ENCODE measurements at places on chromosomes 12 and 14.
A peak's percentile ranks its signal among the peaks of the same experiment; 100 is the strongest.

DNA sequence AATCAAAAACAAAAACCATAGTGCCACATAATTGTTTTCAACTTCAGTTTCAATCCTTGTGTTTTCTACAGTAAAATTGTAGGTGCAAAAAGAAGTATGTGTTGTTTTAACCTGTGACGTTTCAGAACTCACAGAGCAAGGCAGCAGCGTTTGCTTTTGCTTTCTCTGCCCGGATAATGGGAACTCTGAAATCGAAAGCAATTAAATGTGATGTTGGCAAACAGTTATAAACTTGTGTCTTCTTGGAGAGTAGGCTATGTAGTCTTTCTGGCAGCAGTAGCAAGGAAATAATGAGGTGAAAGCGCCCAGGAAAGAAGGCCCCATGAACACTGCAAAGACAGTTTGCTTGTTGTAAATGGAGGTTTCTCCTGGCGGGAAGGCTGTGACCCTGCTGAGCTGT, 39.1 kb downstream of the FNTB start:
- no peak for DNase-seq

DNA sequence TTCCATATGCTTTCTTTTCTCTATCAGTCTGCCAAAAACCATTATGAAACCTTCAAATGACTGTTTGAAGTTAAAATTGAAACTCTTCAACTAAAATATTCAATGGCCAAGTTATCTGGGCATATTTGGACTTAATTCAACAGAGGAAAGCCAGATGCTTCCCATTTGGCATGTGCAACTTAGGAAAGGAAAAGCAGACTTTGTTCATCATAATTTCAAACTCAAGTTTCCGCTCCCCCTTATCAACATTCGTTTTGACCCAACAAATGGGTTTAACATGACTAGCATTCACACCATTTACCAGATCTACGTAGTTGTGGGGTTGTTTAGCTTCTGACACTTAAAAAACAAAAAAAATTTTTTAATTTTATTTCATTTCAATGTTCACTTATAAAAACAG, 75.7 kb downstream of the PLEKHG7 start:
- DNase-seq: no peak

- DNase-seq: peak; percentile 86
Measured at GRCh38 chr14:76953311-76953945, 75.1 kb downstream of the IRF2BPL start.

- DNase-seq: no peak
Measured at GRCh38 chr12:79874665-79875064, 60.2 kb downstream of the PPP1R12A start.

GRCh38 chr12:31768046-31768445, 39.2 kb upstream of the AMN1 start:
- DNase-seq: peak; percentile 85

GRCh38 chr12:96474206-96474605, 15.2 kb upstream of the CFAP54 start:
- DNase-seq: no peak

DNA sequence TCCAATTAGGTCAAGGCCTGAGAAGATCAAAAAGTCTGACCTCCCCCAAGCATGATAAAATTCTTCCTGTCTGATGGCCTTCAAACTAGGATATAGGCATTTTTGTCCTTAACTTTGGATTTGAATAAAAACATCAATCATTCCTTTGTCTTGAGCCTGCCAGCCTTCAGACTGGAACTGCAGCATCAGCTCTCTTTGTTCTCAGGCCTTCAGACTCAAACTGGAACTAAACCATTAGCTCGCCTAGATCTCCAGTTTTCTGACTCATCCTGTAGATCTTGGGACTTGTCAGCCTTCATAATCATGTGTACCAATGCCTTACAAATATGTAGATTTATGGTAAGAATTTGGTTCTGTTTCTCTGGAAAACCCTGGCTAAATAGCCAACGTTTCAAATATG, 721.7 kb downstream of the GALC start:
- DNase-seq: no peak

GRCh38 chr12:41254004-41254914, 66.1 kb downstream of the PDZRN4 start:
- DNase-seq: no peak

- no peak for DNase-seq
Measured at GRCh38 chr12:18313306-18313705, 52.0 kb downstream of the PIK3C2G start.

DNA sequence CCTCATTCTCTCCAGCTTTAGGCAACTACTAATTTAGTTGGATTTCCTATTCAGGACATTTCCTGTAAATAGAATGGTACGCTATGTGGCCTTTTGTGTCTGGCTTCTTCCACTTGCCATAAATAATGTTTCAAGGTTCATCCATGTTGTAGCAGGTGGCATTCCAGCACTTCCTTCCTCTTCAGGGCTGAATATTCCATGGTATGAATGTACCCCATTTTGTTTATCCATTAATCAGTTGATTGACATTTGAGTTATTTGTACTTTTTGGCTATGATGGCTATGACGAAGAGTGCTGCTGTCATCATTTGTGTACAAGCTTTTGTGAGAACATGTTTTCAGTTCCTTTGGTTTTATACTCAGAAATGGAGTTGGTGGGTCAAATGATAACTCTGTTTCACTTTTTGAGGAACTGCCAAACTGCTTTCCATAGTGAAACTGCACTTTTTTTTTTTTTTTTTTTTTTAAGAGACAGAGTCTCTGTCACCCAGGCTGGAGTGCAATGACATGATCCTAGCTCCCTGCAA, 6.5 kb upstream of the CDK2AP1 start:
- no peak for DNase-seq

GRCh38 chr14:97458661-97459579, 661.7 kb downstream of the VRK1 start:
- no peak for DNase-seq

- peak; percentile 71 for DNase-seq
Measured at GRCh38 chr14:35949920-35950513, 123.9 kb downstream of the BRMS1L start.

Data from DMS53 (cell line).